ENCODE measurements at places on chromosomes 2 and 18. TPM values are rescaled to one million over a fixed set of nuclear protein-coding genes. Genes with fewer than 3 reads are reported as not detected.

TCF23 gene
- total RNA-seq: not detected

SRD5A2 gene
- not detected for total RNA-seq

UGT1A3 gene
- total RNA-seq: not detected

KLHL41 gene
- not detected for total RNA-seq

GYPC gene
- total RNA-seq: 123 TPM

Data from activated CD4-positive, alpha-beta memory T cell treated with anti-CD3 and anti-CD28 coated beads for 36 hours (primary cell).